Mammary epithelial cell (primary cell): ENCODE measurements at places on chromosomes 1 and 21. TPM values are rescaled to one million over a fixed set of nuclear protein-coding genes. Genes with fewer than 3 reads are reported as not detected.
A peak's percentile ranks its signal among the peaks of the same experiment; 100 is the strongest.

GRCh38 chr1:201790261-201790660, 38.7 kb upstream of the IPO9 start:
- DNase-seq: peak; percentile 46

DNA sequence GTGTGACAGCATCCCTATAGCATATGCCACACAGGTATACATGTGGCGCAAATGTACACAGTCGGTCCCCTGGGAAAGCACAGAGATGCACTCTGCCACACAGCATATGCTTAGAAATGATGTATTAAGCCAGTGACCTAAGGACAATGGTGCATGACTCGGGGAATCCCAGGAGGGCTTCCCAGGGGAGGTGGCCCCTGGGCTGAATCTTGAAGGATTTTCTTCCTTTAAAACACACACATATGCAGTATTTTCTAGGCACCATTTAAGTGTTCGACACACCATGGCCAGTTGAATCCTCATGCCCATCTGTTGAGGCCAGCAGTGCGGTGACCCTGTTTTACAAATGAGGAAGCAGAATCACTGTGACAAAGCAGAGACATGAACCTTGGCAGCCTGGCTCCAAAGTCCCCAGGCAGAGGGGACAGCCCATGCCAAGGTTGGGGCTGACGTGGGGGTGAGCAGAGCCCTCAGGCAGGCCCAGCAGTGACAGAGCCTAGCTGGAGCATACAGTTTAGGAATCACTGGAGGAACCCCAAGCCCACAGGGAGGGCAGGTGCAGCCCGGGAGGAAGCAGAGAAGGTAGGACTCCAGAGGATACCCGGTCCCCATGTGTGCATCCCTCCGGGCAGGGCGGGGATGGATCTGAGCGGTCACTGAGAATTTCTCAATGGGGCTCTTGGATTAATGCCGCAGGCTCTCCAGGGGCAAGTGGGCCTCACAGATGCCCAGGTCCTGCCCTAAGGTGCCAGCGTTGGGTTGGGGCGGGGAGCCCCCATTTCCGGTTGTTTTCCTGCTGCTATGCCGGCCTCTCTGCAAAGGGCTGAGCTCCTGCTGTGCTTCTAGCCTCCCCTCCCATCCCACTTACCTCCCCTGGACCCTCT, 28.4 kb downstream of the WNT3A start:
- DNase-seq: no peak

DNA sequence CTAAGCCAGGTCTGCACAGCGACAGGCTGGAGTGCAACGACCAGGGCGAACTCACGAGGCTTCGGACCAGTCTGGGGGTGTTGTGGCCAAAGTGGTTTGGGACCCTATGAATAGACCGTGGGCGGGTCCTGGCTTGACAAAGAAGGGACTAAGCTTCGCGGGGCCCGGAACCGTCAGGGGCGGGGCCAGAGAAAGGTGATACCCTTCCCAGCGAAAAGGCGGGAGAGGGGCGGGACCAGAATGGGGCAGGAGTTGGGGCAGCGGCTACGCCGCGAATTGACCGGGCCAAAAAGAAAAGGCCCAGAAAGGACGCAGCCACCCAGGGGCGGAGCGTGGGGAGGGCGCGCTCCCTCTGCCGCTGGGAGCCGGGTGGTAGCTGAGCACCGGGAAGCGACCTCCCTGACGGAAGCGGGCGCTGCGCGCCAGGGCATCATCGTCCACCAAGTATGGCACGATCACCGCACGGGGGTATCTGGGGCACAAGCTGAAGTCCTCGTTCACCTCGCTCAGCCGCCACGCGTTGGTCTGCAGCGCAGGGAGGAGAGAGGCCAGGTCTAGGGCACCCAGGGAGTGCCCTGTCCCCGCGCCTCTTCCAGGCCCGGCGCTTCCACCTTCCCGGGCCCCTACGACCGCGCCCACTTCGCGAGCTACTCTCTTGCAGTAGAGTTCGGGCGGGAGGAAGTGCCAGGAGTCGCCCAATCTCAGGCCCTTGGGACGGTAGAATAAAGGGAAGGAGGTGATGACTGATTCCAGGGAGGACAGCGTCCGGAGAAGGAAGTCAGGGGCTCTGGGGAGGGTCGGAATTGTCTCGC, 6.7 kb upstream of the FAM167B start:
- DNase-seq: peak; percentile 30

GRCh38 chr1:172883387-172883791, 167.4 kb downstream of the TNFSF18 start:
- no peak for DNase-seq

DNA sequence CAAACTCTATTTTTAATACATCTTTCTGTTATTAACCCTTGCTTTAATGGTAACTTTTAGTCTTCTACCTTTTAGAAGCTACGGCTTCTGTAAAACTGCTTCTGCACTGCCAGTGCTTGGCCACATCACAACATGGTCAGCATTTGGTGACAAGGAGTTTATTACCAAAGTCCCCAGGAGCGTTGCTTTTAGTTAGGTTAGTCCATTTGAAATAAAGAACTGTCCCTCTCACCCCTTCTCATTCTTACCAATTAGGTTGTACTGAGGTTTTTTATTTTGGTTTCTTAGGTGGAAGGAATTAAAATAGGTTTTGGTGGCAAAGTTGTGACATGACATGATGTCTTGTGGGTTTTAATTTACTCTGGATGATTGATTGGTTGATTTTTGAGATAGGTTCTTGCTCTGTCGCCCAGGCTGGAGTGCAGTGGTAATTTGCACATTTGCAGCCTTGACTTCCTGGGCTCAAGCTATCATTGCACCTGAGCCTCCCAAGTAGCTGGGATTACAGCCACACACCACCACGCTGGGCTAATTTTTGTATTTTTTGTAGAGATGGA, 39.2 kb downstream of the SPEN start:
- no peak for DNase-seq

GRCh38 chr1:22500471-22500870, 48.8 kb downstream of the ZBTB40 start:
- DNase-seq: peak; percentile 67

DNA sequence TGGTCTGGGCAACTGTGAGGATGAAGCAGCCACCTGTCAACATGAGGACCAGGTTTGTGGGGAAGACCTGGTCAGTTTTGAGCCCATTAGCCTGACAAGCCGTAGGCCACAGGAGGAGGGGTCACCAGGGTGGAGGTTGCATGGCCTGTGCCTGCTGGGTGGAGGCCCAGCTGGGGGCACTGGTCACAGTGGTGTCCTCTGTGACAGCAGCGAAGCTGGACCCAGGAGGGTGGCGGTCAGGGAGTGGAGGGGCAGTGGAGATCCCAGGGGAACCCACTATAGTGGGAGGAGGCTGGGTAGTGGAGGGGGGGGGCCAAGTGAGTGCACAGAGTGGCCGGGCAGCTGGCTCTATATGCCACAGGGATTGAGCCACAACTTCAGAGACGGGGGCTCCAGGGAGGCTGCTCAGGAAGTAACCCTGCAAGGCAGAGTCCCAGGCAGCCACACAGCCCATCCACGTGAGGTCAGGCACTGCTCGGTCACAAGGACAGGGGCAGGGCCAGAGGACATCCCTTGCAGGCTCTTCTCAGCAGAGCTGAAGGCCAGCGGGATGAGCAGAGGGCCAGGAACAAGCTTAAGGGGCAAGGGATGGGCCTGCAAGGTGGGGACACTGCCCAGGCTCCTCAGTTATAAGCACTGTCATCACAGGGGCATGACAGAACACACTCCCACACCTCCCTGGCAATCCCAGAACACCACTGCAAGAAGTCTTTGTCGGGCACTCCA, 2.3 kb upstream of the C1orf35 start:
- no peak for DNase-seq

GRCh38 chr21:30628109-30628508, 6.9 kb upstream of the KRTAP20-2 start:
- no peak for DNase-seq

DNA sequence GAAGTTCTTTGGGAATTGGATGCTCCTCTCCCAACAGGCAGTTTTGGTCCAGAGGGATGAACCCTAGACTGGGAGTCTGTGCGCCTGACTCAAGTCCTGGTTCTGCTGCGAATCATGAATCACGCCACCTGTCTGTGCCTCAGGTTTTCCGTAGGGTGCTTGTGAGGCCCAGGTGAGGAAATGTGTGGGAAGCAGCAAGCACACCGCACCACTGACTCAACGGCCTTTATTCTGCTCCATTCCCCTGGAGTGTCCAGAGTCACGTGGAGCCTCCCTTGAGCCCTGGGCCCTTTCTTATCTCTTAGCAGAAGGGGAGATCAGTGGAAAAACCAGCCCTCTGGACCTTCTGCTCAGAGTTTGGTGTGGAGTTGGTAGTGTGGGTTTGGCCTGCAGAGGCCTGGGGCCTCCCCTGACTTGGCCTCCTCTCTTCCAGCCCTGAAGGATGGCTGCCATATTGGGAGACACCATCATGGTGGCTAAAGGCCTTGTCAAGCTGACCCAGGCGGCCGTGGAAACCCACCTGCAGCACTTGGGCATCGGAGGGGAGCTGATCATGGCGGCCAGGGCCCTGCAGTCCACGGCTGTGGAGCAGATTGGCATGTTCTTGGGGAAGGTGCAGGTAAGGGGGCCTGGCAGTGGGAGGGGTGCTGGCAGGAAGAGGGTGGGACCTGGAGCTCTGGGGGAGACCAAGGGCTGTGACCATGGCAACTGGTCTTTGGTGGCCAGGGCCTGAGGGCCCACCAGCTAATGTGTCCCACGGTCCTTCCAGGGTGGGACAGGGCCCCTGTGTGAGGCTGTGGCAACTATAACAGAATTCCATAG, 21.1 kb downstream of the COQ8A start:
- no peak for DNase-seq

DNA sequence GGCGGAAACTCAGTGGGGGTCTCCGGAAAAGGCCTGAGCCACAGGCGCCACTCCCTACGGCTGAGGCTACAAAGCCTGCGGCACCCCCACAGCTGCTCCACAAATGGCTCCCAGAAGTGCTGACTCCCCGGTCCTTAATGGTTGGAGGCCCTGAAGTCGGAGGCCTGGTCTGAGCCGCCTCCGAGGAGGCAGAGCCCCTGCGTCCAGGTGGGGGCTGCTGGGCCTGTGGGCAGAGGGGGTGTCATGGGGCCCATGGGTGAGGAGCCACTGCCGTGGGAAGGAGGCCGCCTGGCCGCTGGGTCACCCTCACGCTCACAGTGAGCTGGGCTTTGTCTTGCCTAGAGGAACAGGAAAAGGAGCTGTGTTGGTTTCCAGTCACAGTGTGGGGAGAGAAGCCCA, 12.4 kb upstream of the COL18A1 start:
- no peak for DNase-seq

The F3 gene
- 1,649 and 1,840 TPM in 2 replicates for total RNA-seq

The TMEM54 gene
- 35.5 TPM for total RNA-seq

The ZFYVE9 gene
- total RNA-seq: 42.0 TPM
